ENCODE measurements at places on chromosomes 5 and 9.

- peak; percentile 33 for DNase-seq
Measured at GRCh38 chr5:109691996-109692395, 2.3 kb downstream of the MAN2A1 start.

DNA sequence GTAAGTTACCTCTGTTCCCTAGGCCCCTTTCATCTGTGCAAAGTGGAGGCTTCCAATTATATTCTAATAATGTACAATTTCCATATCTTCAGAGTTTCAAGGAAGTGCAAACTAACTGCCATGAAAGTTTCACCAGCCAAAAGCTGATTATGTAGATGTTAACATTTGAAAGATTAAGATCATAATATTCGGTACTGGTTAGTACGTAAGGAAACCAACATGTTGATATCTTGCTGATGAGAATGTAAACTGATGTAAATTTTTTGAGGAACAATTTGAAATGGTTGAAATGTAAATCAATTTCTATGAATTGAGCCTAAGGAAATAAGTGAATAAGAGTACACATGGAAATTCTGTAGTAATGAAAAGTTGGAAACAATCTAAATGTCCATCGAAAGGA lies 12.9 kb upstream of the KLF4 start:
- DNase-seq = no peak

DNA sequence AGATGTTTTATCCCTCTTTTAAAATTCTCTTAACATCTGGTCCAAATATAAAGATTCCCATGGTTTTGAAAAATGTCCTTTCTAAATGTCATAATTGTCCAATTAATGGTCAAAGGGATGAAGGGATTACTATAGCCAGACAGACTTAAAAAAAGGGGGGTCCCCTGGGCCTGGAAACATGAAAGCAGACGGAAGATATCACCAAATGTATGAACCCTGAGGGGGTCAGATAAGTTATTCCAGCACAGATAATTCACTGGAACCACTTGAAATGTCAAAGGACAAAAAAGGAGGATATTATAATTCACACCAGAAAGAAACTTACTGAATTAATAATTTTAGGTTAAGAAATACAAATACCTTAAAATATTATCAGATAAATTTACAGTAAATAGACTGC lies 155.8 kb downstream of the SEMA5A start:
- no peak for DNase-seq

- no peak for DNase-seq
Measured at GRCh38 chr5:9348401-9348996, 197.4 kb downstream of the SEMA5A start.

DNA sequence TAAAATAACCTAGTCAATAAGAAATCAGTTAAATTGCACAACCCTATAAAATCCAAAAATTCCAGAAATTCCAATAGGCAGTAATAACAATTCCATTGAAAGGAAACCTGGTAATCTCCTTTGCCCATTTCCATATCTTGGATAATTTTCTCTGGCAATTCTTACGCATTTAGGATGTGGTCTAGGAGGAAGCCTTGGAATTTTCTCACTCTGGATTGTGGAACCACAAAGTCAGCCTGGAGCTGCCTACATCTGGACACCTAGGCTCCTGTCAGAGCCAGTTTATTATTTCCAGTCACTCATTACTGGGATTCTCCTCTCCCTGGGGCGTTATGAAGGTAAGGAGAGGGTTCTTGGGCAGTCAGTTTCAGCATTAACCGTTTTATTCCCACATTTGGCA lies 40.3 kb upstream of the GNE start:
- no peak for DNase-seq

DNA sequence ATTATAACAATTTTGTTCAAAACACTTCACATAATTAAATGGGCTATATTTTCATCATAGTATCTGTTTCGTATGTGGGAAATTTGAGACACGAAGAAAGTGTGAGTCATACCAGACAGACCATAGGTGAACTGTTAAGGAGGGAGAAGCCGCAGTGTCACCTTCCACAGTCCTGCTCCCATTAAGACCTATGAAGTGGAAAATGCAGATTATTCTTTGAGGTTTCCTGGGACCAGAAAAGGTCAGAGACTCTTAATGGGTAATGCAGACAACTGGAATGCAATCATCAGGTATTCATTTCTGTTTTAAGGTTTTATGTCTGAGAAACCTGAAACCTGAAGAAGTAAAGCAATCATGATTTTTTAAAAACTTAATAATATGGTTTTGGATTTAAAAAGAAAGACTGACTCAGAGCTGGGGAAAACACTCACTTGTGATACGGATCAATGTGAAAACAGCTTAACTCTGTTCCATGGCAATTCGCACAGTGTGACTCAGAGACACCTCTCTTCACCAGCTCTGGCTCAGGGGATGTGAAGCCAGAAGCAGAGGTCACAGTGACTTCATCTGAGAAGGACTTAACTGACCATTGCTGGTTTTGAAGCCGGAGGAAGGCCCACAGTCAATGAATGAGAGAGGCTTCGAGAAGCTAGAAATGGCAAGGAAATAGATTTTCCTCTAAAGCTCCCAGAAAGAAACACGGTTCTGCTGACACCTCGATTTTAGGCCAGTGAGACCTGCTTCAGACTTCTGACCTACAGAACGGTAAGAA lies 17.2 kb upstream of the GCNT1 start:
- no peak for DNase-seq

GRCh38 chr5:33608344-33609041 lies 167.7 kb downstream of the TARS1 start:
- DNase-seq = peak; percentile 21

- DNase-seq = peak; percentile 37
Measured at GRCh38 chr9:104860263-104860662, 67.7 kb downstream of the ABCA1 start.

Measured in tongue (tissue), 3 donors.